ENCODE measurements at places on chromosomes 5 and 9.

DNA sequence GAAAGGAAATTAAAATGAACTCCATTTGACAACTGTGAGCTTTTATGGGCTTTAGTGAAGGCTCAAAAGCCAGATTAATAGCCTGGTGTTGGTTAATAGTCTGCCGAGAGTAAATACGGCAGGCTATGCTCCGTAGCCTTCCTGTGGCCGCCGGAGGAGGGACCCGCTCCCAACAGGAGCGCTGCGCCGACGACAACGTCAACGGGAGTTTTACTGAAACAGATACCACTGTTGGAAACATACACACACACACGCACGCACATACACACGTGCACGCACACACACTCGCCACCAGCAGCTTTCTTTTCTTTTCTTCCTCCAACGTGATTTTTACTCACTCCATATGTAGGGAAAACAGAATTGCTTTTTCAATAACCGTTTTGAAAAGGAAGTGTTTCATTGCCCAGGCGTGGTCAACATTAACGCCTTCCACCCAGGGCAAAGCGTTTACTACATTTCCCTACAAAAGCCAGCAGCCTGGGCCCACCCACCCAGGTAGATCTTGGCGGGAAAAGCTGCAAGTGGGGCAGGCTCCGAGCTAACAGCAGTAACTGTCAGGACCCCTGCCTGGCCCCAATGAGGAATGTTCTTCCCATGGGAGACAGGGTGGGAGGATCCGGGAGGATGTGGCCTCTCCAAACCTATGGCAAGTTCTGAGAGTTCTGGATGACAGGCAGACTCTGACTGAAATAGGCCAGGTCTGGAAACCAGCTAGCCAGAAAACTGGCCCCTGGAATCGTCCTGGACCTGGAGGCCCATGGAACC is 72.3 kb downstream of the PAX5 start:
- DNase-seq, result no peak

DNA sequence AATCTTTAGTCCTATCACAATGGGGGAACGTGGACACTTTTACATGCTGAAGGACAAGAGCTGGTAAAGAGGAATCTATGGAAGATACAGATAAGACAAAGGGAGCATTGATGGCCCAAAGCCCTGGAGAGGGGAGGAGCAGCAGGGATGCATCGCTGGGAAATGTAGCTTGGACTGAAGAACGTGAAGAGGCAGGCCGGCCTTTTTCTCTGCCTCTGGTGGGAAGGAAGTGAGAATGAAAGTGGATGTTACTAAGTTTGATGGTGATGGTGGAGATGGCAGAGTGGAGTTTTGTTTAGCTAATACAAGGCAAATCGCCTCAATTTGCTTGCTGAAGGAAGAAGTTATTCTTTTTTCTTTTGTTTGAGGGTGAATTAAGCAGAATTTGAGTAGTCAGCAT is 124.6 kb upstream of the TAF11L2 start:
- no peak for DNase-seq

DNA sequence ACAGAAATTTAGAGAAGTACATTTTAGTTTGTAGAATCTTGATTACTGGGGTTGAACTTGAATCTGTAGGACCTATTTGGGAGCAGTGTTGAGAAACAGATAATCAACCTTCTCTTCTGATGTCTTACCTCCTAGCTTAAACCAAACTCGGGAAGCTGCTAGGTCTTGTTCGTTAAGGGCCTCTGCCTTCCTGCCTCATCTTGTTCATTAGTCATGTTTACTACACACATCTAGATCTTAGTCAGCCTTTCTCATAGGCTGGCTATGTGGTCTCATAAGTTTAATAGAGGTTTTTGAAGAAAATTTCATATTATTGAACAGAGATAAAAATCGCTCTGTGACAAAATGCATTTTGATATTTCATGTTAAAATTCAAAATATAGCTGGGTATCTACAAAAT is 331.0 kb upstream of the EDIL3 start:
- no peak for DNase-seq

- DNase-seq, result no peak
Observed at GRCh38 chr5:52988335-52989024, 672 bp upstream of the ITGA2 start.

- no peak for DNase-seq
Observed at GRCh38 chr5:38706376-38706775, 139.4 kb upstream of the OSMR start.

Data from progenitor cell of endocrine pancreas (in vitro differentiated cells).